ENCODE measurements at places on chromosomes 5 and 9. TPM values are rescaled to one million over a fixed set of nuclear protein-coding genes. Genes with fewer than 3 reads are reported as not detected.

GRCh38 chr9:97761879-97762278 lies 64.7 kb upstream of the XPA start:
- no peak overlapping the region for H3K4me3 ChIP-seq
- no peaks in the 10 kb centered on the region for H3K36me3 ChIP-seq
- H3K4me1 ChIP-seq, result no peaks in the 10 kb centered on the region
- no peak for DNase-seq
- H3K27ac ChIP-seq, result no peak overlapping the region

DNA sequence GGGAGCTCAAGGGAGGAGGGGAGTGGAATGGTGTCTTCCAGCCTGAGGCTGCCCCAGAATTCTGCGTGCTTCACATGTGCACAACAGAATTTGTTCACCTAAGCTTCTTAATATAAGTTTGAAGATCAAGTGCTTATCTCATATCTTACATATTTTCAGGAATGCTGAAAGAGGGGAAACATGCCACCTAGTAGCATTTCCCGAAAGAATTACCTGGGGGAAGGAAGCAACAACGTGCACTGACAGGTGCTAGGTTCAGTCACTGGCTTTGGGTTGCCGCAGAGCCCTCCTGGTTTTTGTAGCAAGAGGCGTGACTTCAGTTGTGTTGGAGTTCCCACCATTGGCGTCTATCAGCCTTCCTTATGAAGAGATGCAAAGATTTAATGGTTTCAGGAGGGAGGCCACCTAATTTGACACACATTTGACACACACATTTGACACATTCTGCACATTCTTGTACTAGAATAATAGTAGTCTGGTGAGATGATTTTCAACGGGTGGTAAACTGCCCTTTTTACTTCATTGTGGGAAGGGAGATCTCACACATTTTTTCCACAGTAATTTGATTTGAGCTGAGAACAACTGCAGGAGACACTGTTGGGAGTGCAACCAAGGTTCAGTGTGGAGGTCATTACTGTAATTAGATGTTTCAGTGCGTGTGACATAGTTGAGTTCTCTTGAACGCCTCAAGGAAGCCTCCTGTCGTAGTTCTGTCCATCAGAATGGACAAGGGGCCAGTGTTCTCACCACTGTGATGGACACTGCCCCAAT lies 481.3 kb downstream of the CCDC171 start:
- peaks cover 2% of the 10 kb centered on the region for H3K27me3 ChIP-seq
- no peaks in the 10 kb centered on the region for H3K36me3 ChIP-seq
- H3K4me1 ChIP-seq, result peaks cover 10% of the 10 kb centered on the region
- H3K4me3 ChIP-seq, result no peak overlapping the region
- DNase-seq, result no peak

DNA sequence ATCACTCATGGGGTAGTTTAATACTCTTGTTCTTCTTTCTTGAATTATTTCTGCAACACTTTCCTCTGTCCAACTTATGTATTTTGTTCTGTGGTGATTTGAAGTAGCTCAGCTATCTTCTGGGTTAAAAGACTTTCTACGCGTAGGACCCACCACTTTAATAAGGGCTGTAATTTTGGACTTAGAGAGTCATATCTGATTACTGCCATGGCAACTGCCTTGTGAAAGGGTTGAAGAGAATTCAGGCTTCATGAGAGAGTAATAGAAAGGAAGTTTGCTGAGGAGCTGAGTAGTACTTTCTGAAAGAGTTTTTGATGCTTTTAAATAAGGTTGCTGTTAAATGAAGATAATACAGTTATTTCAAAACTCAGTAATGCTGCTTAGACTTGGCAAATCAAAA lies 89.5 kb downstream of the TLE4 start:
- no peak overlapping the region for H3K4me3 ChIP-seq
- peaks cover 4% of the 10 kb centered on the region for H3K36me3 ChIP-seq
- peaks cover 4% of the 10 kb centered on the region for H3K4me1 ChIP-seq
- no peak overlapping the region for H3K27ac ChIP-seq

DNA sequence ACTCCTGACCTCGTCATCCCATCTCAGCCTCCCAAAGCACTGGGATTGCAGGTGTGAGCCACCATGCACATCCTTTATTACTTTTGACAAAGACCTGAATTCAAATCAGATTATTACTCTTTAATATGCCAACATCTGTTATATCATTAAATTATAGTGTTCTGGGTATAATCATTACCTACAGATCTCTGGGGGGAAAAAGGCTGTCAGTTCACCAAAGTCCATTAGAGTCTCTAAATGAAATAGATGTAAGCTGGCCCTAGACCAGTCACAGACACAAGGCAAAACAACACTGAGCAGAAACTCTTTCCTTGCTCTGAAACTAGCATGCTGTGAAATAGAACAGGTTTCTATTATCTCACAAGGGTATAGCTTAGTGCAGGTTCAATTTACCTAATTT lies 21.6 kb upstream of the TRIO start:
- no peaks in the 10 kb centered on the region for H3K4me1 ChIP-seq
- H3K36me3 ChIP-seq, result no peaks in the 10 kb centered on the region
- no peak overlapping the region for H3K27ac ChIP-seq

DNA sequence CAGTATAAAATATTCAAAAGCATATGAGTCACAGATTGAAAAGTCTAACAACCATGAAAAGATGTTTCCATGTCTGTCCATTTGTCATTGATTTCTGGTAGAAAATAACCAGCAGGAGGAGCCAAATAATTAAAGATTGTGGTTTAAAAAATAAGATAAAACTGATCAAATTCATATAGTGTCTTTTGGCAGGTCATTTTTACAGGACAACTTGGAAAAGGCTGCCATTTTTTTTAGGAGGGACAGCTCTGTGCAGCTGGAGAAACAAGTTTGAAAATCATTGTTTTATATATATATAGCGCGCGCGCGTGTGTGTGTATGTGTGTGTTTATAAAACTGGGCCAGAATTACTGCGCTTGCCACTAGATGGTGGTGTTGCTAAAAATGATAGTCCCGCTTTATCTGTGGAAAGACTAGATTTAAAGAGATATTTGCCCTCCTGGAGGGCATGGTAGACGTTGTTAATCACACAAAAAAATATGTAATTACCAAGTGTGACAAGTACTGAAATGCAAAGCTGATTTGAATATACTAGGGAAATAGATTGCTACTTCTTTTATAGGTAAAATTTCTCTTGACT lies 1.3 kb upstream of the TRMO start:
- H3K4me3 ChIP-seq, result peak overlapping the region; percentile 16
- DNase-seq, result peak; percentile 88
- H3K27ac ChIP-seq, result peak overlapping the region; percentile 40
- no peaks in the 10 kb centered on the region for H3K27me3 ChIP-seq
- H3K4me1 ChIP-seq, result peaks cover 13% of the 10 kb centered on the region

DNA sequence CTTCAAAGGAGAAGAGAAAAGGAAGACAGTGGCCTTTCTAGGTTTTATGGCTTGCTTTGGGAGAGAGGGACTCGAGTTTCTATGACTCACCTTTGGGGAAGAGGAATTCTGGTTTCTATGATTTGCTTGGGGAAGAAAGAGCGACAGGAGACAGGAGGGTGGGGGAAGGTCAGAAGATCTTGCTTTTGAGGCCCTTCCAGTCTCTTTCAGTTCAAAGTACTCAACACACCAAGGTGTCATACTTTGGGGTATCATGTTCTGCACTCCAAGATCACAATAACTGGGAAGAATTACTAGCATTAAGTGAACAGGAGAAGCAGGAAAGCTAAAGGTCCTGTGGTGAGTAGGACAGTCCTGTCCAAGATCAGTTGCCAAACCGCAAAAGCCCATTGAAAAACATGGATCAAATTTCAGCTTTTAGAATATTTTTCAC lies 324.5 kb downstream of the ARHGEF28 start:
- no peak overlapping the region for H3K27ac ChIP-seq
- no peak for DNase-seq
- no peak overlapping the region for H3K4me3 ChIP-seq
- no peaks in the 10 kb centered on the region for H3K36me3 ChIP-seq

The AQP3 gene
- 6.1 TPM for total RNA-seq

The SPATA31A3 gene
- not detected for total RNA-seq

The CDX1 gene
- total RNA-seq, result not detected

The FOXE1 gene
- not detected for total RNA-seq

GRCh38 chr9:21687351-21687750 lies 115.1 kb upstream of the MTAP start:
- H3K4me1 ChIP-seq, result no peaks in the 10 kb centered on the region
- H3K36me3 ChIP-seq, result no peaks in the 10 kb centered on the region

- no peak for DNase-seq
- H3K4me1 ChIP-seq, result no peaks in the 10 kb centered on the region
- no peak overlapping the region for H3K4me3 ChIP-seq
- H3K27ac ChIP-seq, result no peak overlapping the region
- no peaks in the 10 kb centered on the region for H3K27me3 ChIP-seq
- peaks cover 27% of the 10 kb centered on the region for H3K36me3 ChIP-seq
Observed at GRCh38 chr5:180234271-180234670, 25.3 kb upstream of the RASGEF1C start.

The NIM1K gene
- total RNA-seq, result 0.28 TPM

The CCDC69 gene
- total RNA-seq, result 204 TPM

GRCh38 chr5:69001627-69002026 lies 92.2 kb upstream of the SLC30A5 start:
- no peaks in the 10 kb centered on the region for H3K4me1 ChIP-seq
- no peaks in the 10 kb centered on the region for H3K27me3 ChIP-seq
- H3K4me3 ChIP-seq, result no peak overlapping the region
- no peak overlapping the region for H3K27ac ChIP-seq
- H3K36me3 ChIP-seq, result no peaks in the 10 kb centered on the region

DNA sequence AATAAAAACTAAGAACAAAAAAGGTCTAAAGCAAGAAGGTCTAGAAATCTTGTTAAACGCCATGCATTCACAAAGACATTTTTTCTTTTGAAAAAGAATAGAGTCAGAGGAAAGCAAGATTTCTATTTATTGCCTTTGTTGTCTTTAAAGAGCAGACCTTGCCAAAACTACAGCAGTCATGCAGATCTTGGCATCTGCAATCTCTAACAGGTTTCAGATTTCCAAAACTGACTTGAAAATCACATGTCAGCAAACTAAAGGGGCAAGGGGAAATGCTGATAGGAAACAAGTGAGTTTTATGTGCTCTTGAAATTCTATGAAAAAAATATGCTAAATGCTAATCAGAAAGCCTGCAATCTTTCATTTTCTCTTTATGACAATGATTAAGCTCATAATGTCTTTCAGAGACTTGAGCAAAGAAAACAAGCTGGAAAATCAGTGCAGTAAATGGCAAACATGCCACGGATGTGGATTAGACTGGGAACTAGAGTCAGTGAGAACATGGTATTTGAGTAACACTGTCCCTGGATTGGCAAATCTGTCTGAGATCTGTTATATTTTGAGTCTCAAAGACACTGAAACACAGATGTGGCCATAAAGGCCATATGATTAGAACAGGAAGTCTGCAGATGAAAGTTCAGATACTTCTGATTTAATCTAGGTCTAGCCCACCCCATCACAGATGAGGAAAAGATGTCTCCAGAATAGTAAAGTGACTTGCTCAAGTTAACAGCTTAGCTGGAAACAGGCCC lies 361.4 kb upstream of the RPS23 start:
- no peaks in the 10 kb centered on the region for H3K4me1 ChIP-seq
- H3K36me3 ChIP-seq, result no peaks in the 10 kb centered on the region
- H3K27me3 ChIP-seq, result no peaks in the 10 kb centered on the region

GRCh38 chr5:124536333-124536732 lies 210.1 kb downstream of the ZNF608 start:
- no peak for DNase-seq
- H3K36me3 ChIP-seq, result no peaks in the 10 kb centered on the region
- H3K27me3 ChIP-seq, result no peaks in the 10 kb centered on the region
- H3K4me3 ChIP-seq, result no peak overlapping the region
- no peaks in the 10 kb centered on the region for H3K4me1 ChIP-seq
- no peak overlapping the region for H3K27ac ChIP-seq

- DNase-seq, result peak; percentile 37
- H3K36me3 ChIP-seq, result peaks cover 30% of the 10 kb centered on the region
- peaks cover 14% of the 10 kb centered on the region for H3K4me1 ChIP-seq
- peak overlapping the region; percentile 28 for H3K27ac ChIP-seq
- H3K4me3 ChIP-seq, result no peak overlapping the region
- H3K27me3 ChIP-seq, result no peaks in the 10 kb centered on the region
Observed at GRCh38 chr9:121133104-121133816, 58.5 kb downstream of the CNTRL start.
